Brain pericyte (primary cell): ENCODE measurements at places on chromosomes 6 and 20.

DNA sequence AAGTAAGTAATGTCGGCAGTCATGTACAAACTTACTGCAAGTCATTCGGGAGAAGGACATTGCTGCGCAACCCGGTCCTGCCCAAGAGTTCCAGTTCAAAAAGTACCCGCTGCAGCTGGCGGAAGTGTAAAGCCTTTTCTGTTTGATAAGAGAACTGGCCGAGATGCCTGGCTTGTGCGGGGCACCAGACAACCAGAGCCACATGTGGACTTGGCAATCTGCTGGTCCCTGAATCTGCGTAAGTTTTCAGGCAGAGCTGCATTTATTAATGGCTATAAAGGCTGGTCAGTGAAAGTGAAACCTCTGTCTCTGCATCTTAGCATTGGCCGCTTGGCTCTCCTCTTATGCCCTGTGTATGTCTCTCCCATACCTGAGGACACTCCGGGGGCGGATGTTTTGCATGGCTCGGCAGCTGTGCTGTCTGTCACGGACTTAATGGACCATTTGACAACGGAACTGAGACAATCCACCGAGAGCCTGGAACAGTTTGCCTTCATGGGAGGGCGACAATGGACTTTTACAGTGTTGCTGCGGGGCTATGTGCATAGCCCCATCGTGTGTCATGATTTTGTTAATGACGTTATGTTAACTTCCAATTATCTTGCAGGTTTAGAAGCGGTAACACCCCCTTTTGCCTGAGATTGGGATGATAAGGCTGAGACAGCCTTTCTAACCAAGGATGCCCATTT, 19.8 kb upstream of the RGS17 start:
- DNase-seq, result no peak

- no peak for DNase-seq
Measured at GRCh38 chr6:140940251-140940925, 1192.3 kb upstream of the GJE1 start.

GRCh38 chr6:148525453-148525852, 182.8 kb downstream of the SASH1 start:
- DNase-seq, result no peak

GRCh38 chr6:70166088-70166958, 136.6 kb downstream of the COL9A1 start:
- no peak for DNase-seq

GRCh38 chr6:87154641-87154992, 748 bp upstream of the ZNF292 start:
- DNase-seq, result no peak

GRCh38 chr6:11798096-11798495, 19.5 kb upstream of the ADTRP start:
- DNase-seq, result no peak

- DNase-seq, result no peak
Measured at GRCh38 chr6:36906539-36907325, 21.0 kb downstream of the C6orf89 start.

DNA sequence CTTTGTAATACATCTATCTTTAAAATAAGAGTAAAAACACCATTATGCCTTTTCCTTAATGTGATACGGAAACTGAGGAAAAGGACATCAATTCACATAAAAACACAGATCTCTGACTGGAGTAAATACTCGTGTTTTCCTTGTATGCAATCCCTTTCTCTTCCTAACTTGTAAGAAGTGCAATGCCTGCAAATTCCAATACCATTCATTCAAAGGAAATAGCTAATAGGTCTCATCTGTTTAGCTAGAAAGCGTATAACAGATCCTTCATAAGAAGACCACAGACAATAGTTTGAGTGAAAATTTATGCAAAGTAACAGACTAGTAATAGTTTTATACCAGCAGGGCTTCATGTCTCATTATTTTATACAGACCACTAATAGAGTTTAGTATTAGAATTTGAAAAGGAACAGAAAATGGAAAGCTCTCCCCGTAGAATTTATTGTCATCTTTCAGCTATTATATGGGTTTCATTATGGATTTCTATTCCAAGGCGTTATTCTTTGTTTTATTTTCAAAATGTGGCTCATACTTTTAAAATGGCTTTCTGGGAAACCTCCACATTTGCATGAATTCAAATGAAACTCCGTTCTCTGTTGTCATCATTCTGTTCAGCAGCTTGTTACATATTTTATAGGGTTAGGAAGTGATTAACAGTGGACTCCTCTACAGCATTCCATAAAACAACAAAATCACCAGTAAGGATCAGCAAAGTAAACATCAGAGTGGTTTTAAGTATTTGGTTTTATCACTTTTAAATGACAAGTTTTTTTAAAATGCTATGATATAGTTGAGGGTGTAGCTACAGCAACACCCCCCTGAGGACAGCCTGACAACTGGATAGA, 186.7 kb downstream of the BTBD9 start:
- DNase-seq, result no peak

DNA sequence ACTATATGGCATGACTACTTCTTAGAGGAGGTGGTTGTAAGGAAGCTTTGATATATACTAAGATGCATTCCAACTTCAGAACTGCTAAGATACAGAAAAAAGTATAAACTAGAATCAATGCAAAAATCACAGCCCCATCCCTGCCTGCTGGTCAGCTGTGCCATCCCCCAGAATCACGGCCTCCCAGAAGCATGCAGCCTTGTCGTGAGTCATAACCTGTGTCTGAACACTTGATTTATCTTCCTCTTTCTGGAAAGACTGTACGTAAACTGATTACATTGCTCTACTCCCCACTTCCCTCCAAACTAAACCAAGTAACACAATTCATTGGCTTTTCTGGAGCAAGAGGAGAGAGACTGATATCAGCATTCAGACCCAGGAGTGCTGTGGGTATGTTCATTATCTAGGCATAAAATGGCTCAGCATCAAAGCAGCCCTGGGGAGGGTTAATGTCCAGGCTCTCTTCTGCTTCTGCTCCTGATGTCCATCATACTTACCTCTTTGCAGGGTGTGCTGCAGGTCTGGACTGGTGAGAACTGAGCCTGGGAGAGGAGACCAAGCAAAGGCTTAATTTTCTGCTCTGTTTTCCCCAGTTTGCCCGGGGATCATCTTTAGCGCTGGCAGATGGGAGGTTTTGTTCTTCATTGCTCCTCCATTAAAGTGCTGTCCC, 18.4 kb downstream of the SCP2D1 start:
- DNase-seq, result no peak

- no peak for DNase-seq
Measured at GRCh38 chr6:62640749-62641148, 354.7 kb upstream of the KHDRBS2 start.

DNA sequence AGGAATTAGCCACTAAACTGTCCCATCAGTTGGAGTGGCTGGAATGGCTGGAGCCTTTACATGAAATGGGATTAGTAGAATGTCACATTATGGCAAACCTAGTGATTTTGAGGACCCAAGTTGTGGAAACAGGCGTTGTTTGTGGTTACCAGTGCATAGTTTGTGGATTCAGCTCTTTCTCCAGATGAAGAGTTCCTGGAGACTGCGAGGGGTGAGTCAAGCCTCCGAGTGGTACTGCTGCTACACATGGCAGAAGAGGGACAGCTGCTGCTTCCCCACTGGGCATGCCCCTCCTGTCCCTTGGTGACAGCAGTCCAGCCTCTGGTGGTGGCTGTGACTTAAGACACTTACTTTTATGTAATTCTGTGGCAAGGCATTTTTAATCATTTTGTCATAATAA, 94.2 kb upstream of the SCP2D1 start:
- no peak for DNase-seq

- no peak for DNase-seq
Measured at GRCh38 chr6:20167601-20168000, 44.7 kb downstream of the MBOAT1 start.

DNA sequence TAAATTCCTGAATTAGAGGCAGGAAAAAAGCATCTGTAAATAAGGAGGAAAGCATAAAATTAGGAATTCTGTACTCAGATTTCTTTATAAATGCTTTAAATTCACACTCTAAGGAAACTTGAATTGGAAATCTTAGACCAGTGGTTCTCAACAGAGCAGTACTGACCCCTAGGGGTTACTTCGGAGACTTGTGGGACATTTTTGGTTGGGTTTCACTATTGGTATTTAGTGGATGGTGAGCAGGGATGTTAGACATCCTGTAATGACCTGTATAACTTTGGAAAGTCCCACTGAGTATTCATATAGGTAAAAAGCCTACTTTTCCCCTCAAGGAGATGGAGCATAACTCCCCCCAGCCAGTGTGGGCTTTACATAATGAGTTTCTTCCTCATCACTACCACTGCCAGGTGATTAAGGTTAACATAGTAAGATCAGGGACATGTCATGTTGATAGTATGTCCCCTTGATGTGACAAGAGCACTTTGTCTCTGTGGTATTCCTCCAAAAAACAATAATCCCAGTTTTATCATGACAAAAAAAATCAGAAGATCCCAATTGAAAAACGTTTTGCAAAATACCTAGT, 31.0 kb downstream of the GLO1 start:
- DNase-seq, result peak; percentile 7

- DNase-seq, result no peak
Measured at GRCh38 chr20:38499366-38499765, 26.7 kb downstream of the RALGAPB start.

GRCh38 chr6:162377735-162378134, 349.8 kb downstream of the PRKN start:
- DNase-seq, result peak; percentile 77

DNA sequence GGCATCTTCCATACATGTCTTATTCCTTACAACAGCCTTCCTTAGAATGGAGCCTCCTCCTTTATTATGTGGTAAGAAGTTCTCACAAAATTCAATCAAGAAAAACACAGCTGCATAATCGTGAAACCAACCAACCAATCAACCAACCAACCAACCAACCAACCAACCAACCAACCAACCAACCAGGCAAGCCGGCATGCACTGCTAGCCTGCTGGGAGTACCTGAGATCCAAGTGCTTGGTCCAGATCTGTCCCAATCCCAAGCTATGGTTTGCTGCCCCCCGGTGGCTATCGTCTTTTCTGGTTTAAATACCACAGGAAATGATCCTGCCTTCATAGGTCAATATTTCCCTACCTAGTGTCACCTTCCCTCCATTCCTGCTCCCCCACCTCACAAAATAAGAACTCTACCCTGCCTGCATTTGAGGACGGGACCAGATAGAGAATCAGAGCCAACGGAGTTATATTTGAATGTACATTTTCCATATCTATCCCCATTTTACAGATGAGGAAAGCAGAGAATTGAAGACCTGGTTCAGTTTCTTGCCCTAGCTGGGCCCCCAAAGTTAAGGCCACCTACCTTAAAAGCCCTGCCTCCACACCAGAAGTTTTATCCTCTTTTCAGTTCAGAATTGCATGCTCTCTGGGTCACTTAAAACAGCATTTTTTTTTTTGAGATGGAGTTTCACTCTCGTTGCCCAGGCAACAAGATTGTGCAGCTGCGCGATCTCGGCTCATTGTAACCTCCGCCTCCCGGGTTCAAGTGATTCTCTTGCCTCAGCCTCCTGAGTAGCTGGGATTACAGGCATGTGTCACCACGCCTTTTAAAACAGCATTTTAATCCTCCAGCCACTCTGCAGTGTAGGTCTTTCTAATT, 27.1 kb downstream of the RAB44 start:
- no peak for DNase-seq

DNA sequence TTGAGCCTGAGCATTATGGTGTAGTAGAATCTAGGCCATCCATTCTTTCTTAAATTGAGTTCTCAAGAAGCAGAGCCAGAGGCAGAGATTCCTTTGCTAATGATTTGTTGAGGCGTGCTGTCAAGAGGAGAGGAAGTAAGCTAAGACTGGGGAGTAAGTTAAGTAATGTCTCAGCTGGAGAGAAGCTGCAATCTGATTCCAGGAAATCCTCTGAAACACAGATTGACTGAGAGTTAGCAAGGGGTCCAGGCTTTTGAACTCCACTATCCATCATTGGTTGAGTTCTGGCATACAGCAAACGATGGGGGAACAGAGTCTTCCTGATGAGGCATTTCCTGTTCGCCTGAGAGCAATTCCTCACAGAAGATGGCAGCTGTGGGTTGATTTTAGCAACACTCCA, 207.4 kb upstream of the RAB32 start:
- no peak for DNase-seq

- DNase-seq, result no peak
Measured at GRCh38 chr6:51843456-51844056, 243.9 kb downstream of the PKHD1 start.

- peak; percentile 5 for DNase-seq
Measured at GRCh38 chr6:24126586-24127192, 674 bp downstream of the NRSN1 start.

GRCh38 chr6:140500849-140501248, 1126.4 kb upstream of the CITED2 start:
- no peak for DNase-seq

- no peak for DNase-seq
Measured at GRCh38 chr6:63571361-63572043, 778 bp upstream of the LOC128125822 start.
